RCC 7860 (cell line): ENCODE measurements at places on chromosomes 2 and 18.

- DNase-seq, result peak; percentile 30
These were observed 50.1 kb downstream of the THUMPD2 start for GRCh38 chr2:39728941-39729351.

DNA sequence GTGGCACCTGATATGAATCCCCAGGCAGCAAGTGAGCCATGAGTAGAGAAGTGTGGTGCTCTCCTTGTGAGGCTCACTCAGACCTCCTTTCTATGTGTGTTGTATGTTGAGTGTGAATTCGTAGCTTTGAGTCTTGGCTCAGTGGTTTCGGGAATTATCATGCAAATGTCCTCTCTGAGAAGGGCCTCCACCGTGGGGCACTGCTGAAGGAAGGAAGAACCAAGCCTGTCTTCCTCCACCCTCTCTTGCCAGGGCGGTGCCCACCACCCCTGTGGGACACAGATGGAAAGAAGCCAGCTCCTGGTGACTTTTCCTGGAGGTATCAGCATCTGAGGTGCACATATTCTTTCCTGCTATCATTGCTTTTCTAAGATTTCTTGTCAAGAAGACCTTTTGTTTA, 156.1 kb downstream of the MYT1L start:
- no peak for DNase-seq

- DNase-seq, result no peak
These were observed 22.8 kb upstream of the POLR1B start for GRCh38 chr2:112519506-112519905.

DNA sequence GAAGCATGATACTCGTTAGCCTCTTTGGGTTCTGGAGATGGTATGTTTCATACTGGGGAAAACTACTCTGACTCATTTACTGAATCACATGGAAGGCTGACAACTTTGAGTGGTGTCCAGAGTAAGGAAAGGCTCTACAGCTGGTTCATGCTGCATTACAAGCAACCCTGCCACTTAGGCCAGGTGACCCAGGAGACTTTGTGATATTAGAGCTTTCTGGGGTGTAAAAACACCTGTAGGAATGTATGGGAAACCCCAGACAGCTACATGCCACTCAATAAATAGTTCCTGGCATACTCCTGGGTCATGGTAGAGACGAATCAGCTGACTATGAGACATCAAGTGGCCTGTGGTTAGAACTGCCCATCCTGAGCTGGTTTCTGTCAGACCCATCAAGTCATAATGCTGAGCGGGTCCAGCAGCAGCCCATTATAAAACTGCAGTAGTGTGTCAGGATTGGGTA, 21.3 kb upstream of the TCF7L1 start:
- no peak for DNase-seq

DNA sequence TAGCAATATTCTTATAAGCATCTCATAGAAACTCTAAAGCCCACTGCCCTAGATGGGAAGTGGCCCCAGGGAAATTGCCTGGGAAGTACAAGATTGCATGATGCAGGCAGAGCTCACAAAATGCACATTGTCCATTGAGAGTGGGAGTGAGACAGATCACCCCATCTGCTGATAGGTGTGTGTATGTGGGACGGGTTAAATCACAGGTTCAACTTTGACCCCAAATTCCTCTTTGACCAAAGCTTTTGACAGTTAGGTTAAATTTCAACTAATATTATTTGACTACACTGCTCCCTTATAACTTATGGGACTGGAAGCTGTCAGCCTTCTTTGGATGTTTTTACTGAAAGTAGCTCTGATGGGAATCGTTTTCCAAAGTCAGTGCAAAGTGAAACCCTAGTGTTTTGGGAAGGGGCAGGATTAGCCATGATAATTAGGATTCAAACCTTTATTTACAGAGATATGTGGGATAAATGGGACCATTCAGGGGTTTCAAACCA, 11.4 kb upstream of the FABP1 start:
- no peak for DNase-seq

DNA sequence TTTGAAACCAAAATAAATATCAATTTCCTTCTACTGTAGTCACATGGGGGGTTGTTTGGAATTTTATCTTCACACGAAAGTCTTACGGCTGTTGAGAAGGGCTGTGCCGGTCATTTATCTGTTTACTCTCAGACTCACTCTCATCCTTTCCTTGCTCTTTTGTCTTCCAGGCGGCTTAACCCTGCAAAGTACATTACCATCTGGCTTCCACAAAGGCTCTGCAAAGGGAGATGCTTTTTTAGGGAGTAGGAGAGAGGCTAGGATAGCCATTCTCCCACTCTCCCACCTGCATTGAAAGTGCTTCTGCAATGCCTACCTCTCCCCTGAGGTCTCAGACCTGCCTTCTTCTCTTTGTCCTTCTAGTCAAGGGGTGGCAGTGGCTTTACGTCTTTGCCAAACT, 247.6 kb downstream of the MEIS1 start:
- DNase-seq, result no peak
